Kidney epithelial cell (primary cell): ENCODE measurements at places on chromosomes 12 and 14.
A peak's percentile ranks its signal among the peaks of the same experiment; 100 is the strongest.

- no peak for DNase-seq
Measured at GRCh38 chr12:80834724-80835123, 103.0 kb downstream of the LIN7A start.

- no peak for DNase-seq
Measured at GRCh38 chr12:27780612-27781408, 774 bp upstream of the MANSC4 start.

- DNase-seq = no peak
Measured at GRCh38 chr14:86739761-86740160, 1209.8 kb downstream of the FLRT2 start.

- DNase-seq = no peak
Measured at GRCh38 chr12:92133795-92134637, 11.6 kb downstream of the BTG1 start.

DNA sequence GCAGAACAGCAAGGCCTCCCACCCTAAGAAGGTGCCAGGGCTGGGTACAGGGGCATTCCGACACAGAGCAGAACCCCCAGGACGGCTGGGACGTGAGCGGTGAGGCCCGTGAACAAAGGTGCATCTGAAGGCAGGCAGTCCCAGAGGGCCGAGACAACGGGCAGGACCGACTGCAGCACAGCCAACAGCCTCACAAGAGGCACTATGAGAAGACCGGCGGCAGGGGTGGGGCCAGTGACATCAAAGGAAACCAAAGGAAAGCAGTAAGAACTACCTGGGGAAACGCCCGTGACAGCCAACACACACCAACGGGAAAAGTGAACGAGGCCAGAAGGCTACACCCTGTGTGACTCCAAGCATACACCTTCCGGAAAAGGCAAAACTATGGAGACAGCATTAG is 9.1 kb downstream of the BTBD6 start:
- DNase-seq = no peak

DNA sequence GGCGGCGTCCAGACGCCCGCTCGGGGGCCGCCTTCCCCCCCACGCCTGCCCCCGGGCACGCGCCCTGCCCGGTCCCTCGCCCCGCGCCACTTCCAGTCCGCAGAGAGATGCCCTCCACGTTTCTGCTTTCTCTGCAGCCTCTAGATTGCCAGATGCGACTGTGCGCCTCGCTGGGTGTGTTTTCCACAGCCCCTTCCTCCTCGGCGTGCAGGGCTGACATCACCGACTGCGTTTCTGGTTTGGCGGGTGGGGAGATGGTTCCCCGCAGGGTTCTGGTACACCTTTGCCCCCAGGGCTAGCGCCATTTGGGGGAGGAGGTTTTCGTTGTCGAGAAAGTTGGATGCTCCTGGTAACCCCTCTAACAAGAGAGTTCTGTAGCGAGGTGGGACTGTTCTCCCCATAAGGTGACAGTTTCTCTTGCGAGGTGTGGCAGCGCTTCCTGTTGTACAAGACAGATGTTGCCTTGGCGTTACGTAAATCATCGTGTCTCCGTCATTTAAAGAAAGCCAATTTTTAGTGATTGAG is 1.5 kb downstream of the CALM1 start:
- no peak for DNase-seq

DNA sequence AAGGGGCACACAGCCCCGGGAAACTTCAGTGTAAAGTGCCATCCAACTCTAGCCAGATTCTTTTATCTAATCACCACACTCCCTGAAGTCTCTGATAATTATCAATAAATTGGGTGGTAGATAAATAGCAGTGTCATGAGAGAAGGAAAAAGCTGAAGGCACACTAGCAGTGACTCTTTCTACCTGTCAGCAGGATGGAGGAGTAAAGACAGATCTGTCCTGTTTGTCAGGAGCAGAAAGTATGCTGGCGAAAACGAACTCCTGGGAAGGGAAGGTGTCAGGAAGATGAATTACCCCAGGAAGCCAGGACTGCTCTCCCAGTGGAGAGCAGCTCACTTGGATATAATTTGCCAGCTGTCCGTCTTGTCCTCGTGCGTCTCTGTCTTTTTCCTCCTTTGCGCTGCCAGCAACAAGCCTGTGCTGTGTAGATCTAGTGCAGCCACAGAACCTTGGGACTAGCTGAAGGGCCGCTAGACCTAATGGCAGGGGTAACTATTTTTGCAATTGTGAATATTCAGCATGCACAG is 981.9 kb downstream of the DIO2 start:
- DNase-seq = no peak

- DNase-seq = no peak
Measured at GRCh38 chr12:54622463-54623183, 12.1 kb downstream of the LACRT start.

DNA sequence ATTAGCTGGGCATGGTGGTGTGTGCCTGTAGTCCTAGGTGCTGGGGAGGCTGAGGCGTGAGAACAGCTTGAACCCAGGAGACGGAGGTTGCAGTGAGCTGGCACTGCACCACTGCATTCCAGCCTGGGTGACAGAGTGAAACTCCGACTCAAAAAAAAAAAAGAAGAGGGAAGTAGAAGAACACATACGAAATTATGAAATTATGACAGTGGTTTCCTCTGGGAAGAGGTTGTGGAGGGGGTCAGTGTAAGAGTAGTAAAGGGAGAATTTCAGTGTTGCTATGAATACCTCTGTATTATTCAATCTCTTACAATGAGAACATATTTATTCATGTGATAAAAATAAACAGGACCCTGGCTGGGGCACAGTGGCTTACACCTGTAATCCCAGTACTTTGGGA is 24.7 kb upstream of the CSRNP2 start:
- no peak for DNase-seq

DNA sequence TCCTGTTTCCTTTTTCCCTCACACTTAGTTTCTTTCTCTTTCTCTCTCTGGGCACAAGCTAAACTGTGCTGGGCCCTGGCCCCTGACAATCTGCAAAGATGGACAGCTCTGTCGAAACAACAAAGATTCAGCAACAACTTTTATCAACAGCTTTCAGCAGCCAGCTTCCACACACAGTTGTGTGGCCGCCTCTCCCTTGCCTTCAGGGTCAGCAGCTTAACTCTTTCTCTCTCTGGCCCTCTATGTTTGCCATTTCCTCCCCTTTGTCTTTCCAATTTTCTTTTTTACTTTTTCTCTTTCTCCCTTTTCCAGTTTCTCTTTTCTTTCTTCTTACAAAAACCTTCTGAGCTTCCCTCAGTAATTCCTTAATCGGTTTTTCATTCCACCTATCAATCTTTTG is 43.3 kb downstream of the IQSEC3 start:
- no peak for DNase-seq

DNA sequence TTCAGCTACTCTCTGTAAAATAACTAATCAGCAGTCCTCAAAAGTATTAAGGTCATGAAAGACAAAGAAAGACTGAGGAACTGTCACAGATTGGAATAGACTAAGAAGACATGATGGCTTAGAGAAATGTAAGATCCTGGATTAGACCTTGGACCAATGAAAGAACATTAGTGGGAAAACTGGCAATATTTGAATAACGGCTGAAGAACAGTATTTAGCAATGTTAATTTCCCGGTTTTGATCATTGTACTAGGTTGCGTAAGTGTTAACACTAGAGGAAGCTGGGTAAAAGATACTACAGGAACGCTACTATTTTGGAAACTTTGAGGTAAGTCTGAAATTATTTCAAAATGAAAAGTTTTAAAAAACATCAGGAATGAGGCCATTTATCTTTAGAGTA is 98.8 kb upstream of the RESF1 start:
- no peak for DNase-seq

GRCh38 chr12:86050010-86050409 is 175.9 kb downstream of the NTS start:
- DNase-seq = no peak

DNA sequence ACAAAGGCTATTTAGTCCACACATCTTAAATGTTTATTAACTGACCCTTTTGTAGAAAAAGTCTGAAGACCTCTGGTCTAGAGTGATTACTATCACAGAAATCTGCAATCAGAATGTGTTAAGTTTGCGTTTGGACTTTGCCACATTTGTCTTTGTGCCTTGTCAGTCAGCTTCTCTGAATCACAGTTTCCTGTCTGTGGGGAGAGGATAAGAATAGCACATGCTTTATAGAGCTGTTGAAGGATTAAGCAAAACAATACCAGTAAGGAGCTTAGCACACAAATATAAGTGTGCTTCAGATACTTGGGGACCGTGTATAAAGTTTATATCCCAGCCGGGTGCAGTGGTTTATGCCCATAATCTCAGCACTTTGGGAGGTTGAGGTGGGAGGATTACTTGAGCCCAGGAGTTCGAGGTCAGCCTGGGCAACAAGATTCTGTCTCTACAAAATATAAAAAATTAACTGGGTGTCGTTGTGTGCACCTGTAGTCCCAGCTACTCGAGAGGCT is 63.0 kb upstream of the BTG1 start:
- DNase-seq = peak; percentile 12

DNA sequence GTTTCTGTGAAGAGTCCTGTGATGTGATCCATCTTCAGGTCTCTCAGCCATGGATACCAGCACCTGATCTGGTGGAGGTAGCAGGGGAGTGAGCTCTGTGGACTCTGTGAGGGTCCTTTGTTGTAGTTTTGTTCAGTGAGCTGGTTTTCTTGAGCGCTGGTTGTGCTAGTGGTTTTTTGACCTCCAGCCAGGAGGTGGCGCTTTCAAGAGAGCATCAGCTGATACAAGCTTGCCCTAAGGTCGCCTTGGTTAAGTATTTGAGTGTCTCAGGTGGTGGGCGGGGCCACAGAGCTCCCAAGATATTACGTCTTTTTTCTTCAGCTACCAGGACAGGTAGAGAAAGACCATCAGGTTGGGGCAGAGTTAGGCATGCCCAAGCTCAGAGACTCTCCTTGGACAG is 139.7 kb downstream of the TTLL5 start:
- DNase-seq = no peak

DNA sequence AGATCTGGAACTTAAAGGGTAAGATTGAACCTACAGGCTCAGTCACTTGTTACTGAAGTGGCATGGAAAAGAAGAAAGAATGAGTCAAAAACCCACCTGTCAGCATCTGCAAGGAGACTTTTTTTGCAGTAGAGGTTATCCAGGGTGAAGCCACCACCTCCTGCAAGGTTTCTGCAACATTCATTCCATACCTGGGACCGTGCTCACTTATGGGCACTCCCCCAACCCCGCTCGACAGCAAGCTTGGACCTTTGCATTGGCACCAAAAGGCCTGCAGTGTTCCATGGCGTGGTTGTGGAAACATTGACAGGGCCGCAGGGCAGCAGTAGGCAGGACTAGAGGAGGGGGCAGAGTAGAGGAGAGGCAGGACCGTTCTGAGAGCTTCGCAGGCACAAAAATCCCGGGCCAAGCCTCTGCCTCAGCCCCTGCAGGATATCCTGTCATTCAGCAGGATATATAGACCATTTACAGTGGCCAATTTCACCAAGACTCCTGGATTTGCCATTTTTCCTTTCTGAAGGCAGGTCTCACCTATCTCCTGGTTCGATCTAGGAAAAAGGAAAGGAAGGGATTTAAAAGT is at the start of gene STAB2:
Gene STAB2, plus strand, starts transcription at position 483 of the 580 bp plus-strand sequence. CDS start 204 bp downstream, outside the sequence.
- no peak for DNase-seq

GRCh38 chr12:109098651-109099050 is 1.3 kb downstream of the UNG start:
- DNase-seq = no peak

DNA sequence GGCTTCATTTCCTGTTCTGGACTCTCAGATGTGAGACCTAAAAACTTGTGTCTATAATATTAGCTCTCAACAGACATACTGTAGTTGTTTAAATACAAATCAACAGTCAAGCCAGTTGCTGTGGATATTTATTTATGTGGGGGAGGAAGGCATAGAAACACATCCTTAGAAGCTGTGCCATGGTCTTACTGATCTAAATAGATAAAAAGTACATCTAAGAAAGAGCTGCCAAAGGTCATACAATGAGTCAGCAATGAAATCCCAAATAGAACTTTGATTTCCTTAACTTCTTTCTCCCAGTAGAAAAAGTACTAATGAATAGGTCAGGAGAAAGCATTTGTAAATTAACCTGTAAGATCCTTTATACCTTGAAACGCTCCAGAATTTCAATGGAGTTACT is 185.1 kb downstream of the AKAP6 start:
- DNase-seq = no peak

- DNase-seq = no peak
Measured at GRCh38 chr12:40208707-40209446, 15.9 kb upstream of the LRRK2 start.

DNA sequence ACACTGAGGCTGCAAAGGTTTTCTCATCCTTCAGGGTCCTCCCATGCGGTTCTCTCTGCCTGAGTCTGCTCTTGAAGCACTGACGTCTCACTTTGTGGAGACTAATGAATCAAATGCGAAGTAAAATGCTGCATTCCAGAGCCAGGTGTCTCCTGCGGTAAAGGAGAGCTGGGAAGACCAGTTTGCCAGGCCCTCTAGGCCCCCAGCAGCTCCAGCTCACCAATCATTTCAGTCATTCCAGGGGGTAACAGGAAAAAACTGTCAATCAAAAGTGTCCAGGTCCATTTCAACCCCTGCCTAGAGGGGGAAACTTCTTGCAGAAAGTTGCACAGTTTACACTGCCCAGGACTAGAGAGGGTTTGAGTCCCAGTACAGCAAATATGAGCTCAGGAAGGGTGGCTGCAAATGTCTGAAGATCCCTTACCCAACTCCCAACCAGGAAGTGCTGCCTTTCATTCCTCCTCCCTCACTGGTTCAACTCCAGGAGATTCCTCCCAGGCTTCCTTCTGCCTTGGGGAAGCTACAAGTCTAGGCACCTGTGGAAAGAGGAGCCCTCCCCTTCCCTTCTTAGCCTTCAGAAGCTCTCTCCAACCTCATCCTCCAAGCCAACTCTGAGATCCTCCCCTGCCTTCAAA is 2.7 kb upstream of the NXPH4 start:
- DNase-seq = no peak

DNA sequence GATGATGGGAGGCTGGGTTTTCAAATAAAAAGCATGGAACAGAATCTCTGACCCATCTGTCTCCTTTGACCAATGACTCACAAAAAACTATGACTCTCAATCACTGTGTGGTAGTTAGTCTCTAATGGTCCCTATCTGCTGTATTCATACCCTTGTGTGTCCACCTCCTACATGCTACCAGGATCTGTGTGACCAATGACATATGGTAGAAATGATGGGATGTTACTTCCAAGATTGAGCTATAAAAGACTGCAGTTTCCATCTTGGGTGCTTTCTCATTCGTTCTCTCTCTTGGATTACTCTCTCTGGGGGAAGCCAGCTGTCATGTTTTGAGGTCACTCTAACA is 144.7 kb upstream of the BTG1 start:
- DNase-seq = no peak

GRCh38 chr12:80838024-80838658 is 99.6 kb downstream of the LIN7A start:
- DNase-seq = no peak
